Pulmonary artery endothelial cell (primary cell): ENCODE measurements at places on chromosomes 13 and 19. TPM values are rescaled to one million over a fixed set of nuclear protein-coding genes. Genes with fewer than 3 reads are reported as not detected.

Gene ANGPTL8
- not detected in 2 replicates for total RNA-seq

Gene ABCA7
- total RNA-seq: 3.5 and 5.9 TPM in 2 replicates

Gene GRK1
- total RNA-seq: not detected in 2 replicates

Gene CATSPERD
- not detected in 2 replicates for total RNA-seq

Gene PEAK3
- total RNA-seq: not detected in 2 replicates

Gene SIGLEC14
- not detected in 2 replicates for total RNA-seq

Gene C19orf67
- 0.13 TPM in 1 of 2 replicates, not detected in the other for total RNA-seq

Gene GNG8
- total RNA-seq: not detected in 2 replicates

Gene LGI4
- not detected in 2 replicates for total RNA-seq

Gene SWSAP1
- total RNA-seq: 0.73 and 0.78 TPM in 2 replicates

Gene ADPRHL1
- 0.20 and 0.32 TPM in 2 replicates for total RNA-seq

Gene RASL11A
- 3.8 and 4.0 TPM in 2 replicates for total RNA-seq
